ENCODE measurements at places on chromosomes 12 and 14.
A peak's percentile ranks its signal among the peaks of the same experiment; 100 is the strongest.

DNA sequence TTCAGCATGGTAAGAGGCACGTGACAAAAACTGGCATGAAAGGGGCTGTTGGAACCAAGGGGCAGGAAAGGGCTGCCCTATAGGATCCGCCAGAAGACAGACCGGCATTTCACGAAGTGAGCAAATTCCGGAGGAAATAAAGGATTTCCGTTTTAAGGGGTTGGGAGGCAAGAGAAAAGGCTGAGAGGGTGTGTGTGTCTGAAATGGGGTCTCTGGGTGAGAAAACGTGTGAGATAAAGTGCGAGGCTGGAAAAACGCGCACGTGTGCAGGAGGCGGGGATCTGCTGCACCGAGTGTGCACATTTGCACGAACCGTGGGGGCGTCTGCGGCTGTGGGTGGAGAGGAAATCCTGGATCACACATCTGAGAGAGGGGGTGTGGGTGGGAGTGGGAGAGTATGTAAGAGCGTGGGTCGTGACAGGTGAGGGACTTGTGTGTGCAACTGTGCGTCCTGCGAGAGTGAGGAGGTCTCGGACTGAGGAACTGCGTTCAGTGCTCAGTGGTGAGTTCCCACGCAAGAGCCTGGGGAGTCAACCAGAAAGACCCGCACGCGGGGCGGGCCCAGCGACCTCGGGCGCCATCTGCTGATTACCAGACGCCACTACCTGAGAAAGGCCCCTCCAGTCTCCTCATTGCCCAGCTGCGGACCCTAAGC is 37.0 kb upstream of the P2RX7 start:
- H3K4me1 ChIP-seq: peaks cover 34% of the 10 kb centered on the region
- H3K36me3 ChIP-seq: peaks cover 2% of the 10 kb centered on the region
- no peak overlapping the region for H3K27ac ChIP-seq
- peak overlapping the region; percentile 72 for H3K4me3 ChIP-seq
- H3K27me3 ChIP-seq: peaks cover 13% of the 10 kb centered on the region
- peak; percentile 86 for DNase-seq

DNA sequence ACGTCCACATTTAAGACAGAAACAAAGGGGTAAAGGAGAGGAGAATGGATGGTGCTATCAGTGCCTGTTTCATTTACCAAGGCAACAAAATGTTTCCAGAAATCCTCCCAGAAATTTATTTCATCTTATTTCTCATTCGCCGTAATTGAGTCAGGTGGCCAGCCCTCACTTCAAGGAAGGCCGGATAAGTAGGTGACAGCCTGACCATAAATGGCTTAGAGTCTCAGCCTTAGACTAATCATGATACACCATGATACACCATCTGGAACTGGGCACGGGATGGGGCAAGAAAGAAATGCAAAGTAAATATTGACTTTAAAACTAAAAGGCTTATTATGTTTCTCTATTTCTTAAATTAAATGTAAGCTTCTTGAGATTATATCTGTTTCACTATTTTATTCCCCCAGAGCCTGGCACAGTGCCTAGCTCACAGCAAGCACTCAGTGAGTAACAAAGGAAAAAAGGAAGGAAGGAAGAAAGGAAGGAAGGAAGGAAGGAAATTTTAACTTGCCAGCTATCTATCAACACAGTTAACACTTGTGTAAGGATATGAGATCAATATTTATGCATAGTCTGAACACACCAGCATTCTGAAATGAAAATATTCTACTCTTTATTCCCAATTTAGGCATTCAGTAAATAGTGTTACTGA is 106.1 kb upstream of the FSCB start:
- no peak for DNase-seq
- no peaks in the 10 kb centered on the region for H3K4me1 ChIP-seq
- H3K27me3 ChIP-seq: no peaks in the 10 kb centered on the region
- H3K27ac ChIP-seq: no peak overlapping the region
- H3K36me3 ChIP-seq: no peaks in the 10 kb centered on the region
- no peak overlapping the region for H3K4me3 ChIP-seq

GRCh38 chr14:54462048-54462447 is 20.9 kb upstream of the CNIH1 start:
- DNase-seq: no peak
- no peaks in the 10 kb centered on the region for H3K4me1 ChIP-seq
- H3K4me3 ChIP-seq: no peak overlapping the region

- peak overlapping the region; percentile 1 for H3K27ac ChIP-seq
- H3K27me3 ChIP-seq: no peaks in the 10 kb centered on the region
- H3K36me3 ChIP-seq: peaks cover 15% of the 10 kb centered on the region
- no peak overlapping the region for H3K4me3 ChIP-seq
- H3K4me1 ChIP-seq: peaks cover 70% of the 10 kb centered on the region
- no peak for DNase-seq
These were observed 16.1 kb downstream of the PPTC7 start for GRCh38 chr12:110566993-110567392.

- peaks cover 10% of the 10 kb centered on the region for H3K36me3 ChIP-seq
- H3K27ac ChIP-seq: no peak overlapping the region
- no peaks in the 10 kb centered on the region for H3K27me3 ChIP-seq
- peaks cover 6% of the 10 kb centered on the region for H3K4me1 ChIP-seq
- DNase-seq: no peak
These were observed 309.3 kb downstream of the ITPR2 start for GRCh38 chr12:26523708-26524150.

DNA sequence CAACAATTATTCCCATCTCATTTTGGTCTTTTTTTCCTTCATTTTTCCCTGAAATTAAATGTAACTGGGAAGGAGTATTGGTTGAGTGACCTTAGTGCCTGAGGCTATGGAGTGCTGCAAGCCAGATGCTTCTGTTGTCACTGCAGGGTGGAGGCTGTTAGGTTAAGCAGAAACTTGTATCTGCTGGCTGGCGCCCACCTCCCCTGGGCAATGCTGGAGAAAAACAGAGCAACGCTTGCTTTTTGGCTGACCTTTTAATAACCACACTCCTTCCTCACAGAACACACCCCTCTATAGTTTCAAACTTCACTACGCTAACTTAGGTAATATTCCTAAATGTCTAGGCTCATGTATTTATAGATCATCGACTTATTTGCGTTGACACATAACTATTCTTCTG is 583.5 kb upstream of the NOVA1 start:
- DNase-seq: no peak
- H3K4me1 ChIP-seq: no peaks in the 10 kb centered on the region
- H3K4me3 ChIP-seq: no peak overlapping the region
- H3K27me3 ChIP-seq: no peaks in the 10 kb centered on the region
